ENCODE measurements at places on chromosomes 6 and 20.

DNA sequence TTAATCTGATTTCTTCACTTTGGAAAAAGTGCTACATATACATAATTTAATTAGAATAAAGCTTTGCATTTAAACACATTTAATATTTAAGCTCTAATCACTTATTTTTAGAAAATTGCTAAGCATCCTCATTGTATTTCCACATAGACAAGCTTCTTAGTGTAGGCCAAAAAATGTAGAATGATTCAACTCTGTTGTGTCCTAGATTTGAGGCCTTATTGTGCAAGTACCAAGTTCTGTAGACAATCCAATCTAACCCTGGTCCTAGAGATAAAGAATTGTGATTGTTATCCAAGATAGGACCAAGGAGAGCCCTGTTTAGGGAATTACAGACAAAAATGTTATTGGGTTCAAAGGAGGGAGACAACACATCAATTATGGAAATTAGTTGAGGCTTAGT, 27.6 kb downstream of the MRAP2 start:
- DNase-seq = no peak

DNA sequence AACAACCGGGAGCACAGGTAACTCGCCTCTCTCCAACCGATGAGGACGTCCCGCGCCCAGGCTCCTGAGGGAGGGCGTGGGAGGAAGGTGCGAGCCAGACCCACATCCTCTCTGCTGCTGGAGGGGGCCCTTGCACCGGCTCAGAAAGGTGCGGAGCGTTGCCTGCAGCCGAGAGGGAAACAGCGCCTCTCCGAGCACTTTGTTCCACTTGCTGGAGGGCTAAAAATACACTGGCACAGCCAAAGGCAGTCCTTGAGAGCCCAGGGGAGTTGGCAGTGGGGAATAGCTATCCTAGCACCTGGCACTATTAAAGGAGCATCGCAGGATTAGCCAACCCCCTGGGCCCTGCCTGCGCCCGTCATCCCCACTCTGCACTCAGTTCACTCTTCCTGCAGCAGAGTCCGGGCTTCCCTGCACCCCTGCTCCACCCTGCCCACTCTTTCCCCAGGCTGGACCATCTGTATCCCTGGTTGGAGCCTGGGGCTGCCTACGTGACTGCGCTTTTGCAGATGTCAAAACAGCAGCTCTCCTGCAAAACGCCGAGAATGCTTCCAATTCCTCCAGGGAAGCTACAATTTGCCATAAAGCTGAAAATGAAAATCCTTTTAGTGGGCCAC, 108.9 kb downstream of the SNX5 start:
- peak; percentile 59 for DNase-seq

GRCh38 chr6:18497006-18497405, 109.9 kb downstream of the RNF144B start:
- no peak for DNase-seq

- DNase-seq = no peak
Measured at GRCh38 chr6:167799033-167799821, 27.5 kb upstream of the AFDN start.

- no peak for DNase-seq
Measured at GRCh38 chr6:13544454-13545186, 29.8 kb upstream of the SIRT5 start.

GRCh38 chr6:1916334-1917070, 306.8 kb downstream of the FOXC1 start:
- no peak for DNase-seq

DNA sequence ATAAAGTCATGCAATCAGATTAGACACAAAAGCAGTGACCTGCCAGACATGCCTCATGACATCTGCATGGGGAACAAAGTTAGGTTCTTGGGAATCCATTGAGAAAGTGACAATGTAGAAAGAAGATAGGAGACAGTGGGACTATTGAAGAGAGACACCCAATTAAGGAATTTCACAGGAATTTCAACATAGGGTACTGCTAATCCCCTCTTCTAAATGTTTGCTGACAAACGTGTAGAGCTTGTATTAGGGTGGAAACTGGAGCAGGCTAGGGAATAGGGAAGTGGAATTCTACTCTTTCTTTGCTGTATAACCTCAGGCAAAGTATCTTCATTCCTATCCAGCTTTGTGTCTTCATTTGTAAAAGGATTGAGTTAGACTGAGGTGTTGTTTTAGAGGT, 409.4 kb upstream of the SASH1 start:
- no peak for DNase-seq

DNA sequence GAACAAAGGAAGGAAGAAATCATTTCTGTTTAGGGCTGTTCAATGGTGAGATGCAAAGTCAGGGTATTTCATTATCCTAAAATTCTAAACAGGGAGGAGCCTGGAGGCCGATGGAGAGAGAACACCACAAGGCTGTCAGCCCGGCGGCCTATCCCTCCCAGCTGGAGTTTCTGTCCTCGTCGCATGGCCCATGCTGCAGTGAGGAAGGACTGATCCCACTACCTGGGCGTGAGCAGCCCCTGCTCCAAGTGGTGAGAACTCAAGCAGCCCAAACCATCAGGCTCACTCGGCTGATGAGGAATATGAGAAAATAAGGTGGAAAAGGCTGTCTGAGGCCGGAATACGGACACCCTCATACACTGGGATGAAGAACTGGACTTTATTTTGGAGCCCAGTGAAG, 30.8 kb downstream of the DIDO1 start:
- no peak for DNase-seq

GRCh38 chr6:119226089-119226488, 123.5 kb downstream of the MAN1A1 start:
- no peak for DNase-seq

DNA sequence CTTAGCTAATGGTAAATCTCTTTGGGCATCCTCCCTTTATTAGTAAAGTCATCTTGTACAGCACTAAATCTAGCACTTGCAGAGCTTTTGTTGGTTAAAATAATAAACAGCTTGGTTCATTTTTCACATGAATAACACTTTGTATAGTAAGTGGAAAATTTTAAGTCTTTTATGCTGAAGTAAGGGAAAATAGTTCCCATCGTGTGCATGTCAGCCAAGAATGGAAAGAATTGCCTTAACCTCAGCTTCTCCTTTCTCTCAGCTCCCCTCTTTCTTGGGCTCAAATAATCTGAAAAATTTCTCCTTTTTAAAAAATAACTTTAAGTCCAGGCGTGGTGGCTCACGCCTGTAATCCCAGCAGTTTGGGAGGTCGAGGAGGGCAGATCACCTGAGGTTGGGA, 16.6 kb downstream of the SNRPC start:
- DNase-seq = no peak

DNA sequence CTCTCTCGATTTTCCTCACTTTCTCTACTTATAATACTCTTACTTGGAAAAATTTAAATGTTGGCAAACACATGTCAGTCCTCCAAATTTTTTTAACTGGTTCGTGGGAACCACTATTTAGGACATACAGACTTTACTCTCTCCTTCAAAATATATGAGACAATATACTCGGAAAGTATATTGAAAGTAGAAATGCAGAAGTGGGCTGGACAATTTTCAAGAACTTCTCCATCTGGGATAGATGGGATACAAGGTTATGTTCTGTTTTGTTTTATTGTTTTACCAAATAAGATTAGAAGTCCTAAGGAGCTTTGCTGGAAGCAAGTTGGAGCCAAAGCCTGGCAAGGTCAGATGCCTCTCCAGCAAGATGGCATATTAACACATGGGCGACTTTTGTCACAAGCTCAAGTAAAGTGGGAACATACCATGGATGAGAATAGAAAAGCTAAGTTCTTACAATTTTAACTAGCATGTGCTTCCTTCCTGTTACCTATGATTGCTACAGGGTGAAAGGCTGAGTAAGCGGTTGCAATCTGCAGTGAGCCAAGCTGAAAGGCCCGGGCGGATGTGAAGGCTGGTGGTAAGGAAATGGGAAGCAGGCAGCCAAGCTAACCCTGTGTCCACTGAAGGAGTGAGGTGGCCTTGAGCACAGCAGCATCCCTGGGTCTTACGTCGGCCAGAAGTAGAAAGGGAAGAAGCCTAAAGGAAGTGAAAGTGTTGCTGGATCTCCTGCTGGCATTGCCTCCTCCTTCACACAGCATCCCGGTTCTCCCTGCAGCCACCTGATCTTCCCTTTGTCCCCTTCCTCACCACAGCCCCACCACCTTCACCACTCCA, 7.1 kb downstream of the MAP3K5 start:
- DNase-seq = no peak

GRCh38 chr20:53776858-53777257, 183.2 kb upstream of the ZNF217 start:
- no peak for DNase-seq

- peak; percentile 55 for DNase-seq
Measured at GRCh38 chr6:6736791-6737654, 148.5 kb downstream of the LY86 start.

GRCh38 chr6:146598772-146599405, at the start of gene ADGB:
Gene ADGB (plus strand): TSS chr6:146598972. CDS start chr6:146599041, 69 bp downstream.
- DNase-seq = no peak

DNA sequence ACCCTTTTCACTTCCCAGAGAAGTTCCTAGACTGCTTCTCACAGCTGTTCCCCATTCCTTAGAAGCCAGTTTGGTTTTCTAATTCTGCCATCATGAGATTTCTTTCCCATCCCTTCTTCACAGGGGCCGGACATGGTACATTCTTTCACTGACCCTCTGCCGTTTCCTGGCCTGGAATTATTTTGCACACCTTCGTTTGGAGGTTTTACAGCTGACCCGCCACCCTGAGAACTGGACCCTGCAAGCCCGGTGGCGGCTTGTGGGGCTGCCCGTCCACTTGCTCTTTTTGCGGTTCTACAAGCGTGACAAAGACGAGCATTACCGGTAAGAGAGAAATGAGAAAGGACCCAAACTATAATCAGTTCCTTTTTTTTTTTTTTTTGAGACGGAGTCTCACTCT, 4.2 kb downstream of the C6orf136 start:
- no peak for DNase-seq

All from GM12891 (cell line).